ENCODE measurements at places on chromosomes 3 and 15.

DNA sequence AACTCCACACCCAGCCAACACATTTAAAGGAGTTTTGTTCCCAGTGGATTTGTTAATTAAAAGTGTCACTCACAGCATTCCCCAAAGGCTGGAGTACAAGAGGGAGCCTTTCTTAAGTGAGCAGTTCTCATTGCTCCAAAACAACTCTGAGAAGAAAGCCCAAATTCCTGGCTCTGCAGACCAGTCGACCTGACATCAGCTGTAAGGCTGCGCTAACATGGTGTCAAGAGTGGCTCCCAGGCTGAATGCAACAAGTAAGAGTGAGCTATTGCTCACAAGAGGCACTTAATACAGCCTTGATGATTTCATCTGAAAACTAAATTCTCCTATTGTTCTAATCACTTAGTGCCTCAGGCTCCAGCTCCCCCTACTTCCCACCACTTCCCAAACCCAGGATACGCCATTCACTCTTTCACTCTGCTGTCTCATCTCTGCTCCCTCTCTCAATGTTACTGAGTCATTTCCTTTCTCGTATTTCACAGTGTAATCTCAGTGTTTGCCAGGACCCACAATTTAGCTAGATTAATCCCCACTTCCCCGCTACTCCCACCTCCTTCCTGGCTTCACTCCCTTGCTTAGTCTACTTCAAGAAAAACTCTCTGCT lies 81.8 kb downstream of the WWTR1 start:
- DNase-seq = no peak

GRCh38 chr15:71659730-71660067 lies 150.7 kb upstream of the NR2E3 start:
- no peak for DNase-seq

GRCh38 chr3:99700631-99701268 lies 62.4 kb downstream of the COL8A1 start:
- no peak for DNase-seq

DNA sequence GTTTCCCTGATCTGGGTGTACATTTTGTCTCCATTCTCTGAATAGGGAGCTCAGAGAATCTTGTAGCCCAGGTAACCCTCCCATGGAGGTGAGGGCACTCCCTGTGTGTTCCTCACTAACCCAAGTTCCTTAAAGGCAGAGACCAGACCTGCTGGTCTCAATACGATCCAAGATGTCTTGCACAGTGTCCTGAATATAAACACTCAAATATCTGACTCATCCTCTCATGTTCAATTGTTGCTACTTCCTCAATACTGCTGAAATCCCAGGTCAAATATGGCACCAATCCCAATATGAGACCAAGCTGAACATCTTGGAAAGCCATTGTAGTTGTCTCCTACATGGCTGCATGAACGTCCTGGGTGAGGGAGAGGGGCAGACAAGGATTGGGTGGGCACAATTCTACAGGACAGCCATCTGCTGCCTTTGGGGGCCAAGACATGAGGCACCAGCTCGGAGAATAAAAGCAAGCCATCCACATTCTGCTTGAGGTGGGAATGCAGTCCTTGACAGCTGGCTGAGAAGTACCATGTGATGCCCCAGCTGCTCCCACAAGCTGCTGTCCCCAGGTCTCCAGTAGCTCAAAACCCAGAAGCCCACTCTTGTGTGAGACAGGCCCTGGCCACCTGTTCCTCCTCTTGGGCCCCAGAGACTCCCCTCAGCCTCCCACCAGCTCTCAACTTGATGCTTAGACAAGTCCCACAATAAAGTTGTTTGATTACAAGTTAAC lies 18.2 kb downstream of the TBC1D2B start:
- no peak for DNase-seq

DNA sequence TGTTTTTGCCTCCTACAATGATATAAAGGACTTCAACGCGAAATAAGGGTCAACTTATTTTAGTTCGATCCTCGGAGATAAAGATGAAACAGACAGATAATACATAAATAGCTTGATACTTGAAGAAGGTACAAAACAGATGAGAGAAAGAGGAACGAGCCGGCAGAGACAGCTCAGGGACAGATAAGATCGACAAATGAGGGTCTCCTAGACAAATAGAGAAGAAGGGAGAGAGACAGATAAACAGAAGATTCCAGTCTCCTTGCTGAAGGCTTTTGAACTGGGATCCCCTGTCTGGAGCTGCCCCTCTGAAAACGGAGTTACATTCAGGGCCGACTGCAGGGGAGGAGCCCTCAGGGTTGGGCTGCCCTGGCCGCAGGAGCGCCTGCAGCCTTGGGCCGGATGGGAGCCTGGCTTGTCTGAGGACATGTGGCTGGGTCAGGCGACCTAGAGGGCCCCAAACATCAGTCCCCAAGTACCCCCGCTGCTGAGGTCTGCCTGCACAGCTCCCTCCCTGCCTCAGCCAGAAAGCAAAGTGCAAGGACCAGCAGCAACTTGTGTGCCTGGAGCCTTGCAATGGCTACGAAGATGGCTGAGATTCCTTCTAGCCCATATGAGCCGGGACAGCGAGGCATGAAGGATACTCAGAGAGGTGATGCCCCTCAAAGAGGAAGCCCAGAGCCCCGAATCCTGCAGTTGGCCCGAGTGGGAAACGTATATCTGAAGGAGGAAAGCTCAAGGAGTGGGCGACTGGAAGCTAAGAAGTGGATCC lies 926 bp upstream of the SKOR1 start:
- no peak for DNase-seq

- no peak for DNase-seq
Observed at GRCh38 chr3:38404286-38404685, 49.4 kb upstream of the ACVR2B start.

GRCh38 chr3:160331127-160331937 lies 67.7 kb downstream of the IFT80 start:
- DNase-seq = no peak

DNA sequence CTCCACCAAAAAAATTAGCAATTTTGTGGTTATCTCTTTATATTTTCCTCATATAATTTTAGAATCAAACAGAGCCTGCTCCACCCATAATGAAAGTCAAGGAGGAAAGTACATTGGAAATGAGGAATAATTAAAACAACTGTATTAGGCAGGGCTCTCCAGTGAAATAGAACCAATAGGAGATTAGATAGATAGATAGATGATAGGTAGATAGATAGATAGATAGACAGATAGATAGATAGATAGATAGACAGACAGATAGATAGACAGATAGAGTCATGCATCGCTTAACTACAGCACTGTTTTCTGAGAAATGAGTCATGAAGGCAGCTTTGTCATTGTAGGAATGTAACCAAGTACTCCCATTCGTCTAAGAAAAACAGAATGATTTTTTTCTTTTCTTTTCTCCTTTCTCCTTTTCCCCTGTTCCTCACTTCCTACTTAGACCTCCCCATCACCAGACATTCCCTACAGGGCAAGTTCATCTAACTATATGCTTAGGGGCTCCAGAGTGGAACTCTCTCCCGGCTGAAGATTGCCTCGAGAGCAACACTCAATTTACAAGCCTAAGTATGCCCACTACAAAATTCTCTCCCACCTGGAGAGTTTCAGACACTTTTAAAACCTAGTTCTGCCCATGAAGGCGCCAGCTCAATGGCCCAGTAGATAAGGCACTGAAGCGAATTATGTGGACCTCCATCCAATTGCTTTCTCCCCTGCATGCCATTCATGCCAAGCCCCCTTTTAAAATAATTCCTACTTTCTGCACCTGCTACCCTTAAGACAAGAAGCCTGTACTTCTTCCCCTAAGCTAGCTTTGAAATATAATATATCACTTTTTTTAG lies 53.3 kb upstream of the LIPC start:
- no peak for DNase-seq

Measured in CD4-positive, alpha-beta T cell treated with Interleukin-12 subunit alpha and Interleukin-12 subunit beta, for 1 hour (primary cell).